ENCODE measurements at places on chromosomes 12 and 14.
A peak's percentile ranks its signal among the peaks of the same experiment; 100 is the strongest.

DNA sequence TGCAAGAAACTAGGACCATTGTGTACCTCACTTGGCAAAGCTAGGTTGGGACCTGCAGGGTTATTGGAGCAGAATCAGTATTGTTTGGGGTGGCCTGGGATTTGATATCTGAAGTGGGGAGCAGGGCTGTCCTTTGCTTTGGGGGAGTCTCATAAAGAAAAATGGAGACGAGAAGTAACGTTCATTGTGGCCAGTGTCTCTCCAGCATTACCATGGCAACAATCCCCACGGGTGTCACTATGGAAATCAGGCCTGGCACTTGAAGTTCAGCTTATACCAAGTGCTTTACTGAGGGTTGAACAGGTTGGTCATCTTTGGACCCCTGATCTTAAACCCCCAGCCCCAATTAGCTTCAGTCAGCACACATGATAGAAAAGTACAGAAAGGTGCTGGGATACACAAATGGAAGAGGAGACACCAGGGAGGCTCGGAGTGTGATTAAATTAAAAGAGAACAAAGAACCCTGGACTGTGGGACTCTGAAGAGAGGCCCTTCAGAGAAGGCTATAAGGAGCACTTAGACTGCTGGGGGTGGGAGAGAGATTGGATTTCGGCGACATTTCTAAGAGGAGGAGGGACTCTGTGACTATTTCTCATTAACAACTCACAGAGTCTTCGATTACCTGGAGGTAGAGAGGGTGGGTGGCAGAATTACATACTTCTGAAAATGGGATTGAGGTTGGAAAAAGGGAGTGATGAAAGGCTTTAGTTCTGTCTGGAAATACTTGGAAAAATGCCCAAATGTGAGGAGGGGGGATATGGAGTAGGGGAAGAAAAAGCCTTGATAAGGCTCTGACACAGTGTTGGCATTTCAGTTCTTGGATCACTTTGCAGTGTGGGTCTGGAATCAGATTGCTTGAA lies 3.7 kb downstream of the KIF5A start:
- no peak for DNase-seq

GRCh38 chr12:128791395-128792322 lies 32.1 kb downstream of the SLC15A4 start:
- DNase-seq, result no peak

DNA sequence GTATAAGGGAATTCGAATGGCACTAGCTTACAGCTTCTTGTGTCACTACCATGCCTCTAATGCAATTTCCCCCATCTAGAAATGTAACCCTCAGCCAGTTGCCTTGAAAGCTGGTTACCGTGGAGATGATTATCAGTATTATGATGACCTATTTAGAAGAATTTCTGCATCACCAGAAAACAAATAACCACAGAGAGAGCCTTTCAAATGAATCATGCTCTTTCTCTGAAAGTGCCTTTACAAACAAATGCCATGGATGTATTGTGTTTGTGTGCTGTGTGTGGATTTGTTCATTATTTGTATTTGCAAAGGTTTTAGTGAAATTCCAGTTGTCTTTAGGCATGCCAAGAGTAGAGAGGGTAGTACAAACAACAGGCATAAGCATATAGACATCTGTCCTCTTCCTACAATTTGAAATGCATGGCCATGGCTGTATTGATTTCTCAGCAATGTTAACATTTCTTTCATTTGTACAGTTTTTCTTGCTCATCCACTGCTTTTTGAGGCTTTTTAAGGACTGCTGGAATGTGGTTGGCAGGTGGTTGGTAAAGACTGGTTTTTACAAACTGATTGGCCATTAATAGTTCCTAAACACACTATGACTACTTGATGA lies 266.5 kb downstream of the PAWR start:
- peak; percentile 98 for DNase-seq

DNA sequence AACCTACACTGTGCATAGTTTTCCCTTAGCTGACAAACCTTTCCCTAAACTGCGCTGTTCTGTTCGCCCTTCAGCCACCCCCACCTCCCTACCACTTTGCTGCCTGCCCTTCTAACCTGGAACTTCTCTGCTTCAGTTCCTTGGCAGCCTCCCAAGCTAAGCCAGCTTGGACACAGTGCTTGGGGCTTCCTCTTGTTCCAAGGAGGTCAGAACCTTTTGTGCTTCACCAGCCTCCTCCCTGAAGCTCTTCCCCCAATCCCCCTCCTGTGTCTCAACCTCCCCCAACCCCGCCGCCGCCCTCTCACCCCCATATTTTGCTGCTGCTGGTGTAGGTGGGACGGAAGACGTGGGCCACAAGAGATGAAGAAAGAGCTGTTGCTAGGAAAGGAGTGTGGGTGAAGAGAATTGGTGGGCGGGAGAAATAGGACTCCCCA lies 8.1 kb upstream of the RIC8B start:
- peak; percentile 25 for DNase-seq

GRCh38 chr12:6465467-6466183 lies 4.9 kb downstream of the VAMP1 start:
- peak; percentile 73 for DNase-seq

Data from amniotic epithelial cell (primary cell).